Stimulated activated CD4-positive, alpha-beta T cell treated with anti-CD3 and anti-CD28 coated beads, Interleukin-1b, Interleukin-23, amount 100 ng/mL, for 1 hour (primary cell): ENCODE measurements at places on chromosomes 6 and 20.

GRCh38 chr6:36851149-36851614, 11.9 kb upstream of the CPNE5 start:
- DNase-seq: no peak

- DNase-seq: no peak
Measured at GRCh38 chr6:38566295-38567030, 73.3 kb downstream of the BTBD9 start.

DNA sequence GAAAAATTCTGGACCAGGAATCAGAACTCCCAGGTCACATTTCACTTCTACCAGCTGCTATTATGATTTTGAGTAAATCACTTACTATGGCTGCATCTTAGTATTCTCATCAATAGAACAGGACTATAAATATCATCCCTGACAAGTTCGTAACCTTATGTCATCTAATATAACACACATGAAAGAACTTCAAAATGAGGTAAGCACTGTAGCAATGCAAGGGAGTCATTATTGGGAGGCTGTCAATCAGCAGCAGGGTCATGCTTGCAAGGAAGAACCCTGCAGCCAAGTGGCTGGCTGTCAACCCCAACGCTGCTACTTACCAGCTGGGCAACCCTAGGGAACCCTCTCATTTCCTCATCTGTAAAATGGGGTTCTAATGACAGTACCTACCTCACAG, 123.3 kb upstream of the B3GAT2 start:
- DNase-seq: no peak

DNA sequence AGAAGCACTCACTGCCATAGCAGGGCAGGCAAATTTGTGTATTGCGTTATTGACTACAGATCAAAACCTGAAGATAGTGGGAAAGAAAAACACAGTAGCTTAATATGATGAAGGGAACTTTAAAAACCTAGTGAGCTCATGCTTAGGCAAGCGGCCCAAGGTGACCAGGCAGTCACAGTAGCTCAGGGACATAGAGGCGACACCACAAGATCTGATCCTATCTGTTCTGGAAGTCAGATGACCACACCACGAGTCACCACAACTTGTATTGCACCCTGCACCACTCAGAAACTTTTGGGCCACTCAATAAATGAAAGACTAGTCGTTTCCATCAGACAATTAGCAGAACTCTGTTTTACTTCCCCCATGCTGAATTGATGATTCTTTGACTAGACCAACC, 4.9 kb downstream of the CLIC5 start:
- DNase-seq: no peak

- no peak for DNase-seq
Measured at GRCh38 chr20:33840160-33840559, 29.0 kb downstream of the CHMP4B start.

- no peak for DNase-seq
Measured at GRCh38 chr20:2416541-2417212, 36.0 kb downstream of the TGM6 start.

DNA sequence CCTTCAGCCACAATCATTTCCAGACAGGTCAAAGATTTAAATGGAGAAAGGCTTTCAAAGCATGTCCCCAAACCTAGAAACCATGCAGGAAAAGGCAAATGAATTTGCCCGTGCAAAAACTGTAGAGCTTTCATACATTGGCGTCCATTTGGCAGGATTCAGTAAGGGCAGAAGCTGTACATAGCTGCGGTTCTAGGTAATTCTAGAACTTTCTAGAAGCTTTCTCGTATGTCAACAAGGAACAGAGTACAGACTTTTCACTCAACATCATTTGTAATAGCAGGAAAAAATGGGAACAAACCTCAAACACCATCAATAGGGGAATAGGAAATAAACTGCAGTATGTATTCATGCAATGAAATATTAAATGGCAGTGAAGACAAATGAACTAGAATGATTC, 11.1 kb upstream of the MAPK13 start:
- no peak for DNase-seq

DNA sequence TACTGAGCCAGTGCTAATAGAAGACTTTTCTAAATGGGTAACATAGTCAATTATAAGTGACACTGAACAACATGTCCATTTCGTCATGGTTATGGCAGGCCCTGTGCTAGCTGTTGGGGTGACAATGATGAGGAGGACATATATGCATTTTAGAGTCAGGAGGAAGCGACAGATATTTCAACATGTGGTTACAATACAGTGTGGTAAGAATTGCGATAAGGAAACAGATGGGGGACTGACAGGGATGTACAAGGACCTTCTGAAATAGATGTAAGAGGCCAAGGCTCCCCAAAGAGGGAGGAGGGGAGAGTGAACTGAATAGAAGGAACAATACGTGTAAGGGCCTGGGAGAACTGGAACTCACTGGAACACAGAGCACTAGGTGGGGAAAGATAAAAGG, 11.7 kb downstream of the MMP24 start:
- DNase-seq: no peak

- no peak for DNase-seq
Measured at GRCh38 chr6:32288426-32288825, 64.6 kb upstream of the NOTCH4 start.

DNA sequence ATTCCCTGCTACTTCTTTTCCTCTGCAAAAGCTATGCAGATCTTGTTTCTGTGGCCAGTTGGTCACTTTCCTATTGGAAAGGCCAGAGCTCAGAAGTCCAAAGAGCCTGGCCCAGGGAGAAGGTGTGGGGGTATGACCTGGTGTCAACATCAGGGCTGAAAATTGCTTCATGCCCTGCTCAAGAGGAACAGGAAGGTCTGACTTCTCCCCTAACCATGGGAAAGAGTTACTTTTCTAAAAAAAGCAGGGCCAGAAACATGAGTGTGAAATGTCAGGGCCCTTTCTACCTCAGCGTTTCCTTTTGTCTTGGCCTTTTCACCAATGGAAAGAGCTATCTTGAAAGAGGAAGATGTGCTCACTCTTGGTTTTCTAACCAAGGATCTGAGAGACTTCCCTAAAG, 117.4 kb downstream of the MAFB start:
- no peak for DNase-seq

DNA sequence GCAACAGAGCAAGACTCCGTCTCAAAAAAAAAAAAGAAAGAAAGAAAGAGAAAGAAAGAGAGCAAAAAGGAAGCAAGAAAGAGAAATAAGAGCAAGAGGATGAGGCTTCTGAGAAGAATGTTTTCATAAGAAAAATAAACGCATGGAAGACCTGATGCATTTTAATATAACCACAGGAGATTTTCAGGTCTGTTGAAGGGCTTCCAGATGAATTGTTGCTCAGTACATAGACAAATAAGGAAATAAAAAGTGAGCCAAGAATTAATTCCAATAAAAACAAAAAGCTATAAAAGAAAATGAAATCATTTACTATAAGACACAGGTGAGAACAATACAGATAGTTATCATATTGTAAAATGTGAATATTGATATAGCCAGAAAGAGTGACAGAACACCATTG, 43.5 kb downstream of the PERP start:
- DNase-seq: no peak

GRCh38 chr6:44104481-44105021, 22.7 kb downstream of the MRPL14 start:
- DNase-seq: no peak

DNA sequence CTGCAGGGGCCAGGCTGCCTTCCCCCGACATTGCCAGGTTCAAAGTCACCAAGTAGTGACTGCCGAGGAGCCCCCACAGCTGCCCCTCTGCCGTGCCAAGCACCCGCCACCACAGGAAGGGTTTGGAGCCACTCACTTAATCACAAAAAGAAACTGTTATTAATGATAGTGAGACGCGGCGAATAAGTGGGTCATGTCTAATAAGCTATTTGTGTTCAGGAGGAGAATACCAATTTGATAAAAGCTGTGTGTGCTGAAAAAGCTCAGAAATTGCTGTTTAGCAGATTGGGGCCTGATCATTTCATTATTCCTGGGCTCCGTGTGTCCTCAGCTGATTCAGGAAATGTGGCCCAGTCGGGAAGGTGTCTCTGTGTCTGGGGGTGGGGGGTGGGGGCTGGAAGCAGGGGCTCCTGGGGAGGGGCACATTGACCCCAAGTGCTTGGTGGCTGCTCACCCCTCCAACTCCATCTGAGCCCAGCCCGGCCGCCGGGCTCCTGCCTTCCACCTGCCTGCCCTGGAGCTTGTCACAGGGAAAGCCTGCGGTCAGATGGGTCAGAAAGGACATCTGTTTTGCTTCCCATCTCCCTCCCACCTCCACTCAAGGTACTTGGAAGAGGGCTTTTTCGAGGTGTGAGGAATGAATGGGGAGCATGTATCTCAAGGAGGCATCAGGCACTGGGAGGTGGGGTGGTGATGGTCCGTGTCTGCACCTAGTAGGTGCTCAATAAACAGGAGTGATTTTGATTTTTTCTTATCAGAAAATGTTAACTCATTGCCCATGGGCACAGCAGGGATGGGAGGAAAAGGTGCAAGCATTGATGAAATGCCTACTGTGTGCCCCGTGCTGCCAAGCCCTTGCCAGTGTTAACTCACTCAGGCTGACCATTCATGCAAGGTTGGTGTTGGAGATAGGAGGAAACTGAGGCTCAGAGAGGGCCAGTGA, 3.0 kb downstream of the VSTM2L start:
- no peak for DNase-seq

DNA sequence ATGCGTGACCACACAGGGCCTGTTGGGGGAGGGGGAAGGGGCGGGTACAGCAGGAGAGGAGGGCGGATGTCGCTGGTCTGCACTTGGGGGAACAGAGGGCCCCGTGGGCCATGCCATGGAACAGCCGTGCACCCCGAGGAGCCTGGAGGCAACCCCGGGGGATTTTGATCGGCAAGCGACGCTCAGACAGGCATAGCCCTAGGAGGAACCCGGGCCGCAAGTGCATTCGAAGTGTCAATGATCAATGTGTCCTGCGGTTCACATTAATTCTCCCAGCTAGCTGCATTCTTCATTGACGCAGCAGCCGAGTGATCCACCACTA, 772.8 kb upstream of the DEFB115 start:
- DNase-seq: no peak

- DNase-seq: no peak
Measured at GRCh38 chr20:37943501-37944455, 40.9 kb downstream of the VSTM2L start.

- no peak for DNase-seq
Measured at GRCh38 chr6:40931931-40932330, 107.1 kb downstream of the UNC5CL start.

GRCh38 chr6:1113916-1114540, 197.9 kb upstream of the FOXQ1 start:
- DNase-seq: no peak

GRCh38 chr6:90199900-90200299, 96.7 kb downstream of the BACH2 start:
- DNase-seq: no peak

- no peak for DNase-seq
Measured at GRCh38 chr6:146902846-146903245, 301.4 kb upstream of the STXBP5 start.

GRCh38 chr6:144262470-144263369, 22.4 kb upstream of the UTRN start:
- DNase-seq: no peak

DNA sequence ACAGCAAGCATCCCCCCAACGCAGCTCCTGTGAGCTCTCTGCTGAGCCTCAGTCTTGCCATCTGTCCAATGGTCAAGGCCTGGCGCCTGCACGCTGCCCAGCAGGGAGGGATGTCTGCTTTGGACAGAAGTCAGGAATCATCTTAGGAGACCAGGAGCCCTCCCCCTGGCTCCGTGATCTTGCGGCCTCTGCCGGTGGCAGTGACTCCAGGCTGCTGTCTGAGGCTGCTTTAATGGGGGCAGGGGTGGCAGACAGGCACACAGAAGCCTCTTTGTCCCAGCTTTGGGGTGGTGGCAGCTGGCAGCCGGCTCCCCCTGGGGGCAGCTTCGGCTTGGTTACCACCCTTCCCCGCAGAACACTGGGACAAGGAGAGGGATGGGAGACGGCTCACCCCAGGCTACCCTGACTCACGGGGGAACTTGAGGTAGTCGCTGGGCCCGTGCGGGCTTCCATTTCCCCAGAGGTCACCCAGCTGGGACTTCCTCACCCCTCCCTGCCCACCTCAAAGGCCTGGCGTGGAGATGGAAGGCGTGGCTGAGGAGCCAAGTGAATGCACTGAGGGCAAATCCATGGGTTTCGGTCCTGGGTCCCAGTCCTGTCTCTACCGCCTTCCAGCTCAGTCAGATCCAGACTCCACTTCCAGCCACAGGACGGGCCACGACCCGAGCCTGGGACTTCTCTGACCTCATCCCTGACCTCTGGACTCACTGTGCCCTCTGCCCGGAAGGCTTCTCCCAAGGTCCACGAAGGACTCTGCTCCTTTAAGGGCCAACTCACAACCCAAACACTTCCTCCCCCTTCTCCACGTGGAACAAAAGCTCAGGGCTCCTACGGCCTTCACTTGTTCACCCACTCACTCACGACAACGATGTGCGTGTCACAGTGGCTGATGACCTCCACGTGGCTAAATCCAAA, 14.8 kb downstream of the PEDS1 start:
- DNase-seq: no peak

- DNase-seq: no peak
Measured at GRCh38 chr20:56430461-56430860, 18.4 kb downstream of the CASS4 start.

GRCh38 chr6:56986611-56987010, 31.7 kb downstream of the BEND6 start:
- no peak for DNase-seq

DNA sequence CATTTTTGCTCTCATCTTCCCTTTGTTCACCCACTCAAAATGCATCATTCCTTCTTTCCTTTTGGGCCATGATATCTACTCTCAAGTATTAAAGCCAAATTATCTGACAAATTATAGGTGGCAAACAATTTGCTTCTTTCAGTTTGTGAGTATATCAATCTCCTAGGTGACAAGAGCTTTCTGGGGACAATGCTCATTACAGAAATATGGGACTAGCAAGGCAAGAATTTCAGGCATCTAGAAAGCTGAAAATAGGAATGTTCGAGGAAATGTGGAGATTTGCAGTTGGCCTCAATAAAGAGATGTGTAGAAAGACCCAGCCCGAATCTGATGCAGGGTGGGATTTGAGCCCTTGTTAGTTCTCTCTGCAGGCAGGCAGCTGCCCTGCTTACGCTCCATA, 71.8 kb downstream of the ALDH8A1 start:
- no peak for DNase-seq

DNA sequence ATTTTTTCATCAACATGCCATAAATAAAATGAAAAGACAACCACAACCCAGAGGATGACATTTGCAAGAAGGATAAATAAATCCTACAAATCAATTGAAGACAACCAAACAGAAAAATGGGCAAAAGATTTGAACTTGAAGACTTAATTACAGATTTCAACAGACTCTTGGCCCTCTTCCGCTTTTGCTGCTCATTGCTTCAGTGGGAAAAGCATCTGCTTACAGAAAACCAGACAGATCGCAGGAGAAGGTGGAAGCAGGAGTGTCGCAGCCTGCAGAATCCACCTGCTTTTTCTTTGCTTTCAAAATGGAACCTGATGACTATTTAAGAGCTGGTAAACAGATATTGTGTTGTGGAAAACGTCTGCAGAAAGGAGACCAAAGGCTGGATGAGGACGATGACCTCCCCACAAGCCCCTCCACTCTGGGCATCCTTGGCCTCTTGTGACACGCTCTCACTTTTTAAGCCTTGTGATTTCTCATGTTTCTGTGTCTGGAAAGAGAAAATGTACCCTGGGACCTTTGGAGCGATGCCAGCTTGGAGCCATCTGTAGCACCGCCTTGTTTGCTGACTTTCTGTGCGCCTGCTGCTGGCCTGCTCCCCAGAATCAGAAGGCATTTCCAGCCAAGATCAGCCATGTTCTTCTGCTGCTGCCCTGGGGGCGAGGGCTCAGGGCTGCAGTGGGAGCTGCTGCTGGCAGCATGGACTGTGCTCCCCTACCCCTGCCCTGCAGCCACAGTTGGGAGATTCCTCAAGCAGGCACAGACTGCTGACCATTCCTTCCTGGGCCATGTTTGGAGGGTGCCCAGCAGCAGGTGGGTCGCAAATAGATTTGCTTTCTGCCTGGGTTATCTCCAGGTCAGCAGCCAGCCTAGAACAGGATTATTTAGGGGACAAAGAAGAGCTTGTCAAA, 3.6 kb upstream of the CSTL1 start:
- no peak for DNase-seq
